ENCODE measurements at places on chromosomes 6 and 20. TPM values are rescaled to one million over a fixed set of nuclear protein-coding genes. Genes with fewer than 3 reads are reported as not detected.

Gene ZNF165
- total RNA-seq = 10.8 TPM

DNA sequence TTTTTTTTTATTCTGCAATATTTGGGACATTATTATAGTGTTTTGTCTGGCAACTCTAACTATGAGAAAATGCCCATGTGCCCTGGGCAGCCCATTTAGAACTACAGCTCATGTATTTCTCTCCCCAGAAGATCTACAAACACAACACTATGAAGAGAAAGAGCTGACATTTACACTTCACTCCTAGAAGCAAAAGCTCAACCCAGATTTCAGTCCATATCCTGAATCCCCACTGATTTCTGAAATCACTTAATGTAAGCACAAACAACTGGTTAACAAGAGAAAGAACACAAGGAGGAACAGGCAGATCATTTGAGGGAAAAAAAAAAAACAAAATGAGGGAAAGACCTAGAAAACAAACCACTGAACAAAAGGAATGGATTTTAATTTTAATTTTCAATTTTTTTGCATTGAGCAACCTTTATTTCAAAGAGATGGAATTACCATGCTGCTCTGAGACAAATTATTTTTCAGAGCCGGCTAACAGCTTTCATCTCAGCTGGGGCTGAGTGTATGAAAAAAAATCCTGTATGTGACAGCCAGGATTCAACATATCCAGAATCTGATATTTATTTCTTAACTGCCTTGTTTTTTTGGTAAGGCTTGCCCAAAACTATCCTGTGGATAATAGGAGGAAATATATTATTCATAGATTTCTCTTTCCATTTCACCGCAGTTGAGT lies 32.5 kb downstream of the KIAA0319 start:
- DNase-seq = no peak

- no peak for DNase-seq
Measured at GRCh38 chr20:24991897-24992486, 559 bp downstream of the APMAP start.

Gene MEI4
- total RNA-seq = not detected

DNA sequence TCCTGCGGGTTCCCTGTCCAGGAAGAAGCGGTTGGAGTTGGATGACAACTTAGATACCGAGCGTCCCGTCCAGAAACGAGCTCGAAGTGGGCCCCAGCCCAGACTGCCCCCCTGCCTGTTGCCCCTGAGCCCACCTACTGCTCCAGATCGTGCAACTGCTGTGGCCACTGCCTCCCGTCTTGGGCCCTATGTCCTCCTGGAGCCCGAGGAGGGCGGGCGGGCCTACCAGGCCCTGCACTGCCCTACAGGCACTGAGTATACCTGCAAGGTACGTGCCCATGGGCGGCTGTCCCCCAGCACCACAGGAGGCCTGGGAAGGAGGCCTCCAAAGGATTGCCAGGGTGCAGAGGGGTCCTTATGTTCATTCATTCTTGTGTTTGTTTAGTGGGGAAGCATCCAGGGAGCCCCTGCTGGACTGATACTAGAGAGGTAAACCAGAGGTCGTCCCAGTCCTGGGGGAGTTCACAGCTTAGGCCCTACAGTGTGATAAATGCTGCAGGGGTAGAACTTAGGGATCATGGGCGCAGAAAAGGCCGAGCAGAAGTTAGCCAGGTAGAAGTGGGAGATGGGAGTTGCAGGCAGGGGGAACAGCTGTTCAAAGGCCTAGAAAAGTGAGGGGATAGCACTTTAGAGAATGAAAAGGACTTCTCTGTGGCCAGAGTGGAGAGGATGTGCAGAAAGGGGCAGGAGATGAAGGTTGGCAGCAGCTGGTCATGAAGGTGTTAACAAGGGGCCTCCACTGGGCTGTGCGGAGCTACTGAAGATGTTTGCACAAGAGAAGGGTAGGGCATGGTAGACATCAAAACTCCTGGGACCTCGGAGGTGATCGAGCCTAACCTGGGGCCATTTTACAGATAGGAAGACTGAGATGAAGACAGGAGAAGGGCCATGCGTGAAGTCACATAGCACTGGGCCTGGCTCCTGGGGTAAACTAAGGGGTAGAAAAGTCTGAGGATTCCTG lies 7.8 kb downstream of the TRIB3 start:
- no peak for DNase-seq
